ENCODE measurements at places on chromosomes 6 and 20.

- DNase-seq: no peak
Observed at GRCh38 chr20:40675599-40676221, 13.3 kb downstream of the MAFB start.

- DNase-seq: no peak
Observed at GRCh38 chr6:43824703-43825064, 54.7 kb downstream of the VEGFA start.

GRCh38 chr6:44642349-44642748 lies 254.8 kb downstream of the CDC5L start:
- no peak for DNase-seq

DNA sequence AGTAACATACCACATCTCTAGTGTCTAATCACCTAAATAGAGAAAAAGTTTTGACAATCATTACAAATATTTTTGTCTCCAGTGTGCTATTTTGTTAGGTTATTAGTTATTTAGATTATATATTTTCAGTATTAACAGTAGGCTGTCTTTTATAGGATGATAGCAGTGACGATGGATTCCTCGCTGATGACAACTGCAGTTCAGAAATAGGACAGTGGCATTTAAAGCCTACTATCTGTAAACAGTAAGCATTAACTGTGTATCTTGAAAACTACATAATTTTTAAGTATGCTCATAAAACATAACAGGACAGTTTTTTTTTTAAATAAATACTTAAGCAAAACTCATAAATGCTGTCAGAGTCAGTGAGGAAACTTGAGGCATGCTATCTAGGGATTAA lies 37.9 kb upstream of the MYO6 start:
- DNase-seq: no peak

DNA sequence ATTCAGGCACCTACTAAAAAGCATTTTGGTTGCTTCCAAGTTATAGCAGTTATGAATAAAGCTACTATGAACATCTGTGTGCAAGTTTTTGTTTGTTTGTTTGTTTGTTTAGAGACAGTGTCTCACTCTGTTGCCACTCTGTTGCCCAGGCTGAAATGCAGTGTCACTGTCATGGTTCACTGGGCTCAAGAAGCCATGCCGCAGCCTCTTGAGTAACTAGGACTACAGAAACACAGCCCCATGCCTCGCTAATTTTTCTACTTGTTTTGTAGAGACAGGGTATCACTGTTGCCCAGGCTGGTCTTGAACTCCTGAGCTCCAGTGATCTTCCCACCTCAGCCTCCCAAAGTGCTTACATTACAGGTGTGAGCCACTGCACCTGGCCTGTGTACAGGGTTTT lies 795.9 kb downstream of the EPHA7 start:
- DNase-seq: no peak

Measured in NCI-H748 treated with DMSO at 0.1 percent for 48 hours (cell line).